ENCODE measurements at places on chromosomes 13 and 19.

DNA sequence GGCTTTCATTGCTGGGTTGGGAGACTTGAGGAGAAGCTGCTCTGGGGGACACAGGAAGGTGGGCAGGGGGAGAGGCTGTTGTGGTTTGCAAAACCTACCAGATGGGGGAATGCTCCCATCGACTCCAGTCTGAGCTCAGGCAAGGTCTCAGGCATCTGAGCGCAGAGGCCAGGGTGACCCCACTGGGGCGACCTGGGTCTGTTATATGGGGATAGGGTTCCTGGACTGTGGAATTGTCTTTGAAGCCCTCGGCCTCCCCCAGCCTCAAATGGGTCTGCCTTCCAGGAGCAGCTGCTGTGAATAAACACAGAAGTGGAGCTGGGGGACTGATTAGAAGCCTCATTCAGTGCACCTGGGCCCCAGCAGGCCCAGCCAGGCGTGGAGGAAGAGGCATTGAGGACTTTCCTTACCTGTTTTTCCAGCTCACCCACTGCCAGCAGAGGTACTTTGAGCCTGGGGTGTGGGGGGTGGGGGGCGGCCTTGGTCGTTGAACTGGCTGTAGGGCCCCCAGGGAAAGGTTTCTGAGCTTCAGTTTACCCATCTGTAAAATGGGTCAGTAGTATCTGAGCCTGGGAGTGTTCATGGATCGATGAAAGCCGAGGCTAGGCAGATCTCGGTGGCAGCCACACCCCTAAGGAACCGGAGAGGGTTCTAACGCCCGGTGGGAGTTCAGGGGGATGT is 1.4 kb downstream of the CERS4 start:
- H3K27me3 ChIP-seq, result no peaks in the 10 kb centered on the region
- peaks cover 29% of the 10 kb centered on the region for H3K36me3 ChIP-seq
- DNase-seq, result no peak
- peaks cover 61% of the 10 kb centered on the region for H3K4me1 ChIP-seq
- peak overlapping the region; percentile 74 for H3K4me3 ChIP-seq

- no peaks in the 10 kb centered on the region for H3K36me3 ChIP-seq
- H3K4me1 ChIP-seq, result no peaks in the 10 kb centered on the region
- H3K4me3 ChIP-seq, result no peak overlapping the region
- DNase-seq, result no peak
- no peaks in the 10 kb centered on the region for H3K27me3 ChIP-seq
Observed at GRCh38 chr13:68551701-68552522, 1321.8 kb upstream of the PCDH9 start.

DNA sequence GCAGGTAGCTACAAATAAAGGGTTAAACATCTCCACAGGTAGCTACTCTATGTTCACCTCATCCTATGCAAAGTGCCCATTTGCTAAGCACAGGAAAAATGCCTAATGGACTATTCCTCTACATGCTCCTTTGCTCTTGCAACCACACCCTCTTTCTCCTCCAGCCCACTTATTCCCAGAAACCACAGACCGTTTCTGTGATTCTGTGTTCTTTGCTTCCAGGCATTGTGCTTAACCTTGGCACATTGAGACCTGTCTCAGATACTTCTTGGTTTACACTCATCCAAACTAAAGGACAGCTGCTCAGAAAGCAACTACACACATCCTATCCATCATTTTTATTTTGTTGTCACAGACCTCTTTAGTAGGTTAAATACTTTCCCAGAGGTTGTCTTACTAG is 785.0 kb upstream of the MIR17HG start:
- no peaks in the 10 kb centered on the region for H3K36me3 ChIP-seq
- no peak for DNase-seq
- H3K27me3 ChIP-seq, result no peaks in the 10 kb centered on the region
- no peaks in the 10 kb centered on the region for H3K4me1 ChIP-seq
- H3K27ac ChIP-seq, result no peak overlapping the region

DNA sequence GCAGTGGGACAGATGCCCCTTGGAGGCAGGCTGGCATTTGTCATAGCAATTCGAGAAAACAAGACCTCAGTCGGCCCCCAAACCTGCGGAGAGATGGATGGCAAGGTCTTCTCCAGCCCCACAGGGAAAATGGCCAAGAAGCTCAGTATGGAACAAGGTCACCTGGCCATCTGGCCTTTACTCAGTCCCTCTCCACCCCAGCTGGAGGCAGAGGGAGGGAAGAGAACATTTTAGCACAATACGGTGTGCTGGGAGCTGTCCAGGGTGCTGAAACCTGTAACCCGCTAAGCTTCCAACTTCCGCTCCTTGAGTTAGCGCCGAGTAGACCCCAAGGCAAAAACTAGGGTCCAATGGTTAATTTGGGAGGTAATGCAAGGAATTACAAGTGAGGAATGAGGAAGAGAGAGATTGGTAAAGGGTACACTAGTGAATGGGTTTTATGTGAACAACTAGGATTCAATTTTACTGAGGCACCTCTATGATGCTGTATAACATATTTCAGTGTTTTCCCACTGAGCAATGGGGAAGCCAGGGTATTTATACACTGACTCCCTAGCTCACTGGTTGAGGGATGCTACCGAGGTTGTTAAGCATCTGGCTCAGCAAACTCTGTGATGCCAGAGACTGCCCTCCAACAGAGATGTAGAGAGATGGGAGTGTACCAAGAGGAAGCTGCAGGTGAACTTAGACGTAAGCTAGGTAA is 64.3 kb downstream of the CACNA1A start:
- no peak overlapping the region for H3K27ac ChIP-seq
- H3K4me3 ChIP-seq, result no peak overlapping the region
- no peak for DNase-seq

DNA sequence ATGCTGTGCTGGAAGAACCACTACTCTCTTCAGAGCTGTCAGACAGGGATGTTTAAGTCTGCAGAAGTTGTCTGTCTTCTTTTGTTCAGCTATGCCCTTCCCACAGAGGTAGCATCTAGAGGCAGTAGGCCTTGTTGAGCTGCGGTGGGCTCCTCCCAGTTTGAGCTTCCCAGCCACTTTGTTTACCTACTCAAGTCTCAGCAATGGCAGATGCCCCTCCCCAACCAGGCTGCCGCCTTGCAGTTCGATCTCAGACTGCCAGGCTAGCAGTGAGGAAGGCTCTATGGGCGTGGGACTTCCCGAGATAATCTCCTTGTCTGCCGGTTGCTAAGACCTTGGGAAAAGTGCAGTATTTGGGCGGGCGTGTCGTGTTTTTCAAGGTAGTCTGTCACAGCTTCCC is 42.1 kb upstream of the UQCRFS1 start:
- H3K27ac ChIP-seq, result no peak overlapping the region
- H3K36me3 ChIP-seq, result no peaks in the 10 kb centered on the region
- no peak for DNase-seq
- no peak overlapping the region for H3K4me3 ChIP-seq
- H3K4me1 ChIP-seq, result no peaks in the 10 kb centered on the region

DNA sequence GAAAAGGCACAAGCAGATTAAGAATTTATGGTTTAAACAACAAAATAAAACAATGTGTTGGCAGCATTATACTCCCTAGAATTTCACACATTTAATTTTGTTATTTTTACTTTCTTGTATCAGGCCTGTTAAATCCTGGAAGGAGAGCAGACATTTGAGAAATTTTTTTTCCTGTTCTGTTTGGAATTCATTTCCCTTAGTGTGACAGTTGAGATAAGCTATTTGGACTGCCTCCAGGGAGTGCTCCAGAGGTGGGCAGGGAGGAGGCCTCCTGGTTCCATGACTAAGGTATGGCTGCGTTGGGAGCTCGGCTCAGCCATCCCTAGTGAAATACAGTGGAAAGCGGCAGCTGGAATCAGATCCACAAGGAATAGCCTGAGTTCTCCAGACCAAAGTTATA is 185.7 kb downstream of the KCNRG start:
- no peaks in the 10 kb centered on the region for H3K27me3 ChIP-seq
- no peak for DNase-seq
- no peaks in the 10 kb centered on the region for H3K36me3 ChIP-seq
- H3K27ac ChIP-seq, result no peak overlapping the region
- no peak overlapping the region for H3K4me3 ChIP-seq

DNA sequence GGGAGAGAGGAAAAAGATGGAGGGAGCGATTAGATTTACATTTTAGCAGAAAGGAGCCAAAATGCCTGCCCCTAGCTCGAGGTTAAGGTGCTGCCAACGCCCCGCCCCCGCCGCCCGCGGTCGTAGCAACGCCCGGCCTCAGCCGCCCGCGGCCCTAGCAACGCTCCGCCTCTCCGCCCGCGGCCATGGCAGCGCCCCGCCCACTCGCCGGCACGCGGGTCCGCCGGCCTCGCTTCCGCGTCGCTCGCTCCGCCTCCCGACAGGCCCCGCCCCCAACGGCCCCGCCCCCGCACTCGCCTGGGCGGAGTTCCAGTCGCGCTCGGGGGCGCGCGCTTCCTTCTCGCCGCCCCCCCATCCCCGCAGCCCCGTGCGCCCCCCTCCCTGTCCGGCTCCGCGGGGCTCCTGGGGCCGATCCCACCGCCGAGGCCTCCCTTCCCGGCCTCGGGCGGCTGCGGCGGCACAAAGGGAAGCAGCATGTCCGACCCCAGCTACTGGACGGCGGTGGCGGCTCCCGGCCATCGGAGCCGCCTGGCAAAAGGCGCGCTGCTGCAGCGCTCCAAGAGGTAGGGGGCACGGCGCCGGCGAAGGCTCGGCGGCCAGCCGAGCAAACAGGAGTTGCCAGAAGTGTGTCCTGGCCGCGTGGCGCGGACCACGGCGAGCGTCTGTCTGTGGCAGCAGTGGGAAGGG is 20.3 kb downstream of the MAST3 start:
- peaks cover 39% of the 10 kb centered on the region for H3K4me1 ChIP-seq
- H3K36me3 ChIP-seq, result peaks cover 13% of the 10 kb centered on the region
- peak overlapping the region; percentile 65 for H3K27ac ChIP-seq
- no peak for DNase-seq
- no peaks in the 10 kb centered on the region for H3K27me3 ChIP-seq

- DNase-seq, result no peak
- peak overlapping the region; percentile 84 for H3K27ac ChIP-seq
- H3K4me3 ChIP-seq, result peak overlapping the region; percentile 38
- peaks cover 35% of the 10 kb centered on the region for H3K4me1 ChIP-seq
Observed at GRCh38 chr13:48222358-48223301, 10.4 kb upstream of the ITM2B start.

DNA sequence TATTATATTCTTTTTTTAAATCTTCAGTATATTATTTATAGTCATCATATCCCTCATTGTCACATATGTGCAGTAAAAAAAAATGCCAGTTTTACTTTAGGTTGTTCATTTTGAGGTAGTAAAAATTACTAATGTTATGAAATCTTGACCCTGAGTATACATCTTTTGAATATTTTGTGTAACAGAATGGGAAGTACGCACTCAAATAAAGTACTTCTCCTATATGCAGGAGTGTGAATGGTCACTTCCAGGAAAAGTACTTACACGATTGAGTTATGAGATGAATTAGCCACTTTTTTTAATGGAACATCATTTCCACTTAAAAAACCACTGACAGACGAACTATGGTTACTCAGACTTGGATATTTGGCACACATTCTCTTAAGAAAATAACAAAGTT is 58.5 kb downstream of the C13orf42 start:
- H3K27ac ChIP-seq, result no peak overlapping the region
- no peak for DNase-seq
- H3K36me3 ChIP-seq, result no peaks in the 10 kb centered on the region
- no peaks in the 10 kb centered on the region for H3K27me3 ChIP-seq

GRCh38 chr13:78430166-78430791 is 173.1 kb downstream of the POU4F1 start:
- H3K27ac ChIP-seq, result no peak overlapping the region
- no peak overlapping the region for H3K4me3 ChIP-seq
- H3K4me1 ChIP-seq, result no peaks in the 10 kb centered on the region
- no peak for DNase-seq
- no peaks in the 10 kb centered on the region for H3K27me3 ChIP-seq

DNA sequence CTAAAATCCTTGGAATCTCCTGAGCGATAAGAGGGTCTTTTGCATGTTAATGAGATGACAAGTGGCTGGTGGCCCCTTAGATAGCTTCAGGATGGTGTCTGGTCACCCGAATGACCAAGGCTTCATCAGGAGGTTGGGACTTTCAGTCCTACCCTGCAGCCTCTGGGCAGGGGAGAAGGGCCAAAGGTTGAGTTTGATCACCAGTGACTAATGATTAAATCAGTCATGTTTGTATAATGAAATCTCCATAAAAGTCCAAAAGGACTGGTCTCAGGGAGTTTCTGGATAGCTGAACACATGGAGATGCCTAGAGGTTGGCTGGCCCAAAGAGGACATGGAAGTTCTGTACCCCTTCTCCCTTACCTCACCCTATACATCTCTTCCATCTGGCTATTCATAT is 316.2 kb downstream of the MTUS2 start:
- H3K4me3 ChIP-seq, result no peak overlapping the region
- H3K27me3 ChIP-seq, result no peaks in the 10 kb centered on the region
- no peak overlapping the region for H3K27ac ChIP-seq
- no peaks in the 10 kb centered on the region for H3K4me1 ChIP-seq
- no peak for DNase-seq

DNA sequence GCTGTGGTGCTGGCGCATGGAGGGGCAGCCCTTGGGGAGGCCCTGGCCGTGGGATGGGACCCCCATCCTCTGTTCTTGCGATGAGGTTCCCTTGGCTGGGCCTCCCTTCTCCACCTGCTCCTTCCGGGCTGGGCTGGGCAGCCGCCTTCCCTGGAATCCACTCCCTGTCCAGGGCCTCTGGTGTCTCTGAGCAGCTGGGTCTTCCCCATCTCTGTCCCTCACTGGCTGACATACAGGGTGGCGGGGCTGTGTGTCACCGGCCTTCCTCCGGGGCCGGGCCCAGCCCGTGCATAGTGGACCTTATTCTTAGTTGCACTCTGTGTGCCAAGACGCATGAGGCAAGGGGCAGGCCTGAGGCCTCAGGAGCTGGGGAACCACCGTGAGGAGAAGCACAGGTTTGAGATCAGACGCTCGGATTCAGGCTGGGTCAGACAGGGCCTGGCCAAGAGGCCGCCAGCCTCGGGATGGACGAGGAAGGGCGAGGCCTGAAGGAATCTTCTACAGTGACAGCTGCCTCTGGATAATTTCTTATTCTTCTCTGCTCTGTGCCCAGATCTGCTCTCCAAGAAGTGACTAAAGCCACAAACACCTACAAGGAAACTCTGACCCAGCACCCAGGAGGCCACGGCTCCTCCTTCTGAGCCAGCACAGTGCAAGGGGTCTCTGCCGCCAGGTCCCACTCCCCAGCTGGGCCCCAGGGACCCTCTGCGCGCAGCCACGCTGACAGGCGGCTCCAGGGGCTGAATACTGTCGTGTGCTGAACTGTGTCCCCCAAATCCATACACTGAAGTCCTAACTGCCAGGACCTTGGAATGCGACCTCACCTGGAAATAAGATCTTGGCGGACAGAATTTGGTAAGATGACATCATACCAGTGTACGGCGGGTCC is 11.0 kb downstream of the SGTA start:
- peaks cover 6% of the 10 kb centered on the region for H3K36me3 ChIP-seq
- peak overlapping the region; percentile 49 for H3K27ac ChIP-seq
- H3K4me1 ChIP-seq, result peaks cover 16% of the 10 kb centered on the region
- H3K4me3 ChIP-seq, result no peak overlapping the region
- H3K27me3 ChIP-seq, result no peaks in the 10 kb centered on the region
- no peak for DNase-seq

All from esophagus squamous epithelium (tissue), 5 donors.